Activated CD4-positive, alpha-beta memory T cell treated with anti-CD3 and anti-CD28 coated beads for 36 hours (primary cell): ENCODE measurements at places on chromosomes 2 and 18. TPM values are rescaled to one million over a fixed set of nuclear protein-coding genes. Genes with fewer than 3 reads are reported as not detected.
A peak's percentile ranks its signal among the peaks of the same experiment; 100 is the strongest.

Gene FOXI3
- not detected for total RNA-seq

Gene NAT8
- not detected for total RNA-seq

Gene CXCR1
- not detected for total RNA-seq

- DNase-seq, result no peak
These were observed 54.0 kb downstream of the MFSD6 start for GRCh38 chr2:190462181-190462580.

DNA sequence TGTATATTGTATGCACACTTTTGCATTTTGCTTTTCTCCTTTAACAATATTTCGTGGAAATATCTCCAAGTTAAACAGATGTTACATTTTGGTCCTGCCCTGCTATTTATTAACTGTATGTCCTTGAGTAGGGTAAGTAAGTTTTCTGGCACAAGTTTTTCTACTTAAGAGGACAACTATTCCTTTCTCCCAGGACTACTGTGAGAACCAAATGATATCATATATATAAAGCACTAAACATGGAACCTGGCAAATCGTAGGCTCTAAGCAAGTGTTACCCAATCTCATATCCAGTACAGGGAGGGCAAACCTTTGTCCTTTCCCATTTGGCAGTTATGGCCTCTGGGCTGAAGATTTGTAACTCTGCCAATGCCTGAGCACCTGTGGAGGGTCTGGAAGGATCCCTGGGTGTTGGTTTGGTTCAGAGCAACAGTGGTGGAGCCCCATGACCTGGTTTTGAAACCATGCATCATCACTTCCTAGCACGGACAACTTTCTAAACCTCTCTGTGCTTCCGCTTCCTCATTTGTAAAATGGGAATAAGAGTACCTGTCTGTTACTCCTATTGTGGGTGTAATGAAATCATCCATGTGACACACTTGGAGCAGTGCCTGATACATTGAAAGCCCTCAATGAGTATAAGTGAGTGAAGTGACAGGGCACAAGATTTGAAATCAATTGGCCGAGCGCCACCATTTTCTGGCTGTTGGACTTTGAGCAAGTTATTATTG is 28.3 kb upstream of the ICOS start:
- DNase-seq, result peak; percentile 39
